ENCODE measurements at places on chromosomes 6 and 20.

DNA sequence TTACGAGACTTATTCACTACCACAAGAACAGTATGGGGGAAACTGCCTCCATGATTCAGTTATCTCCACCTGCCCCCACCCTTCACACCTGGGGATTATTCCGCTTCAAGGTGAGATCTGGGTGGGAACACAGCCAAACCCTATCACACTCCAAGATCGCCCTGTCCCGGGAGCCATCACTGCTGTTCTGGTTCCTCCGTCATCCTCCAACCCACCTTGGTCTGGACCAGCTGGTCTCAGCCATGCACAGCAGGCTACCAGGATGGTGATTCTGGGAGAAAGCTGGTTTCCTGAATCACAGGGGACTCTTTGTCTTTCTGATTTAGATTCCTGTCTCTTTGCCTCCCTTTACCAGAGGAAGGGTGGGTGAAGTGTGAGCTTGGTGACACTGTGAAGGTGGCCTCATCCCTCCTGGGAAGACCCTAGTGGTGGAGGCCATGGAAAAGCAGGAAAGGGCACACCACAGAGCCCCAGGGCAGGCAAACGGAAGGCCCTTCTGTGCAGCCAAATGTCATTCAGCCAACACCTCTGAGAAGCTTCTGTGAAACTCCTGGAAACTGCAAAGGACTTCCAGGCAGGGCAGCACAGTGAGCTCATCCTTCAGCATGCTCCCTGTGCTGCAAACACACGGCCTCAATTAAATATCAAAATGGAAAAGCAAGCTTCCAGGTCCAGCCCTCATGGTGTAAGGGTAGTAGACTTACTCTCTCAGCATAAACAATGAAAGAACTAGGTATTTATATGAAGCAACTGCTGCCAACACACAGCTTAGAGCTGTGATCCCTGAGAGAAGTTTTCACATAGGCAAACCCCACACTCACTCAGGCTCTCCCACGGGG lies 169.8 kb downstream of the ANKRD60 start:
- no peak for DNase-seq

DNA sequence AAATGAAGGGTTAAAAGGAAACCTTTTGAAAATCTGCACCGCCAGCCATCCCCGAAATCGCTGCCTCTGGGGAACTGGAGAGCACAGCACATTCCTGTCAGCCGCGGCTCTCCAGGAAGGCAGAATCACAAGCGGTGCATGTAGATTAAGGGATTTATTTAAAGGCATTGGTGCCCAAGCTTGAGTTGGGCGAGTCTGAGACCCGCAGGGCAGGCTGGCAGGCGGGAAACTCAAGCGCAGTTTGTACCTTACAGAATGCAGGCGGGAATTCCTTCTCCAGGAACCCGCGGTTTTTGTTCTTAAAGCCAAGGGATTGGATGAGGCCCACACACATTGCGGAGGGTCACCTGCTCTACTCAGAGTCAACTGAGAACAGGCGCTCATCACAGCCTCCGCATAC lies 10.8 kb downstream of the GPR31 start:
- DNase-seq, result no peak

DNA sequence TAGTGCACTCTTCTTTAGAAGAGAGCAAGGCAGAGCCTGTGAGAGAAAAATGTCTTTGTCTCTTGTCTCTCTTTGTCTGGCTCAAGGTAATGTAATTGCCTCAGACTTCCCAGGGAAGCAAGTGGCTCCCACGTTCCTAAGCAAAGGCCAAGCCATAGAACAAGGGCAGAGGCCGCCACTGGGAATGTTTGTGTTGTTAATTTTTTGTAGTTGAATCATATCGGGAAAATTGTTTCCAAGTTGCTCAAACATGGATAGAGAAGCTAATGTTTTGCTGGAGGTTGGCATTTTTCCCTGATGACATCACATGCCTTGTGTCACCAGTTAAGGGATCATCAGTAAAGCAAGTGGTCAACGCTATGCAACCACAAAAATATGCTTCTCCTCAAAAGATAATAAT lies 211.5 kb upstream of the FOXA2 start:
- DNase-seq, result no peak

DNA sequence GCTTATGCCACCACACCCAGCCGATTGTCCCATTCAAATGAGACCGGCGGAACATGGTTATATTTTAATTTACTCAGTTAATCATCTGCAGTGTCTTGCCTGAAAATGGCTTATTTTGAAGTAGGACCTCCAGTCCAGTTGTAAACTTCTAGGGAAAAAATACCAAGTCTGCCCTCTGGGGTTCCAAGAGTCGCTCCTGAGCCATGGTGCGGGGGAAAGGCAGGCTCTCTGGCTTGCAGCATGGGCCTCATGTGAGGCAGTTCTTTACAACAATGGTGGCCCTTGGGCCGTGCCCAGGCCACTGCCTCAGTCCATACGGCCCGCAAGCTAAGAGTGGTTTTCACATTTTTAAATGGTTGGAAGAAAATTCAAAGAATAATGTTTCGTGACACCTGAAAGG lies 62.7 kb upstream of the XRN2 start:
- no peak for DNase-seq

GRCh38 chr6:15483060-15483459 lies 179.8 kb downstream of the DTNBP1 start:
- DNase-seq, result no peak

DNA sequence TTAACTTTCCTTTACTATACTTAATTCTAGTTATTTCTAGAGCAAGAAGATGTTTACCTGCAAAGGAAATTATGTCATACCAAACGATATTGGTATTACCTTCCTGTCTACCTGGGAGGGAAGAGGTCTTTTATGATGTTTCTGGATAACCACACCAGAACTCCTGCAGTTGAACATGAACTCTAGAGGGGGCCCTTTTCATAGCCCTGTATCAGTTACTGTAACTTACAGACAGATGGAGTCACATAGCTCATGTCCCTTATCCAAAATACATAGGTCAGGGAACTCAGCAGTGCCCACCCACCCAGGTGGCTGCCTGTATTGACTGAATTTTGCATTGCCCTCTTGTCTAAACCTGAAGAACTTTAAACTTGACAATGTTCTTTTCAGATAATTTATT lies 35.1 kb upstream of the MYL9 start:
- DNase-seq, result no peak

- DNase-seq, result no peak
Measured at GRCh38 chr6:152087701-152088100, 280.2 kb downstream of the ESR1 start.

DNA sequence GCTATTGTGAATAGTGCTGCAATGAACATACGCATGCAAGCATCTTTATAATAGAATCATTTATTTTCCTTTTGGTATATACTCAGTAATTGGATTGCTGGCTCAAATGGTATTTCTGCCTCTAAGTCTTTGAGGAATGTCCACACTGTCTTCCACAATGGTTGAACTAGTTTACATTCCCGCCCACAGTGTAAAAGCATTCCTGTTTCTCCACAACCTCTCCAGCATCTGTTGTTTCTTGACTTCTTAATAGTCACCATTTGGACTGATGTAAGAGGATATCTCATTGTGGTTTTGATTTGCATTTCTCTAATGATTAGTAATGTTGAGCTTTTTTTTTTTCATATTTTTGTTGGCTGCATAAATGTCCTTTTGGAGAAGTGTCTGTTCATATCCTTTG lies 208.7 kb downstream of the PHF3 start:
- DNase-seq, result no peak

- DNase-seq, result no peak
Measured at GRCh38 chr6:67068781-67069180, 1361.8 kb upstream of the EYS start.

Measured in activated T-cell treated with anti-CD3 and anti-CD28 coated beads for 1 hour (primary cell).